ENCODE measurements at places on chromosomes 2 and 18.

GRCh38 chr2:84808279-84808678, 72.6 kb downstream of the TRABD2A start:
- DNase-seq, result no peak

DNA sequence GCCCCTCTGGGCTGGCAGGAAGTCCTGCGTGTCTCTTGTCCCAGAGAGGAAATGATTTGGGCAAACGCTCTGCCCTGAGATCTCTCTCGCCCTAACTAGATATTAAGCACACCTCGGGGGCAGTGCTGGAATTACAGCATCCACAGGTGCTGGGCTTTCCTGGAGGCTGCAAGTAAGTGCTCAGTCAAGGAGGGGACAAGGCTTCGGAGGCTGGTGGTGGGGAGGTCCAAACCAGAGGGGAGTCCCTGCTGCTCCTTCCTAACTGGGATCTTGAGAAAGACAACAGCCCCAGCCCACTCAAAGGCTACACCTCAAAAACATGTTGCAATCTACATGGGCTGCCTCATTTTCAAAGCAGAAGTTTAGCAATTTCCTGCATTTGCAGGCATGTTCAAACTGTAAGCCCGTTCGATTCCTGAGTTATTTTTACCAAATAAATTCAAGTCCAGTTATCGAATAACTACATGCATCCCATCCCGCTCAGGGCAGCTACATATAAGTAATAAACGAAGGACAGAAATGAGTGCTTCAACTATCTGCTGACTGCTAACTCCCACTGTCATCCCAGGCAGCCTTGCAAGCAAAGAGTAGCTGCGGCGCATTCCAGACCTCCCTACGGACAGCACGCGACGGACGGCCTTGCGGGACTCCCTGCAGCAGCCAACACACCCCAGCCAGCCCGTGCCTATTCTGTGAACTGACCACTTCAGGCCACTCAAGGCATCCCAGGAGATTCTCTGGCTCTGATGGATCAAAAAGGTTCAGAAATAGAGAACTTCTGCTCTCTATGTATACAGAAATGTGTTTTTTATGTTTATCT, 27.5 kb downstream of the ZNF516 start:
- peak; percentile 29 for DNase-seq

GRCh38 chr2:69469375-69469774, 32.1 kb upstream of the NFU1 start:
- no peak for DNase-seq

DNA sequence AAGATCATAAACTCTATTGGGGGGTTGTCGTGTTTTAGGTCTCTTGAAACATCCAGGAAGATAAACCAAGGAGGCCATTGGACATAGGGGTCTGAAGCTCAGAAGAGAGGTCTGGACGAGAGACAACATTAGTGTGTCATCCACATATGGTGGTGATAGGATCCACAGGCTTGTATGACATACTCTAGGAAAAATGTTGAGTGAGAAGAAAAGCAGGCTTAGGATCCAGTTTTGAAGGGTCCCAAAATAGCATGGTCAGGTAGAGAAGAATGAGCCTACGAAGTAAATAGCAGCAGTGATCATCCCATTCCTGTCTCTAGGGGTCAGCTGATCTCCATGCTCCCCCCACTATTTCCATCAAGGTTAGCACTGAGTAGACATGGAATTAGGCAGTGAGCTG, 166.8 kb downstream of the ANKRD30B start:
- no peak for DNase-seq

GRCh38 chr2:112162341-112162740, 24.2 kb downstream of the FBLN7 start:
- no peak for DNase-seq

DNA sequence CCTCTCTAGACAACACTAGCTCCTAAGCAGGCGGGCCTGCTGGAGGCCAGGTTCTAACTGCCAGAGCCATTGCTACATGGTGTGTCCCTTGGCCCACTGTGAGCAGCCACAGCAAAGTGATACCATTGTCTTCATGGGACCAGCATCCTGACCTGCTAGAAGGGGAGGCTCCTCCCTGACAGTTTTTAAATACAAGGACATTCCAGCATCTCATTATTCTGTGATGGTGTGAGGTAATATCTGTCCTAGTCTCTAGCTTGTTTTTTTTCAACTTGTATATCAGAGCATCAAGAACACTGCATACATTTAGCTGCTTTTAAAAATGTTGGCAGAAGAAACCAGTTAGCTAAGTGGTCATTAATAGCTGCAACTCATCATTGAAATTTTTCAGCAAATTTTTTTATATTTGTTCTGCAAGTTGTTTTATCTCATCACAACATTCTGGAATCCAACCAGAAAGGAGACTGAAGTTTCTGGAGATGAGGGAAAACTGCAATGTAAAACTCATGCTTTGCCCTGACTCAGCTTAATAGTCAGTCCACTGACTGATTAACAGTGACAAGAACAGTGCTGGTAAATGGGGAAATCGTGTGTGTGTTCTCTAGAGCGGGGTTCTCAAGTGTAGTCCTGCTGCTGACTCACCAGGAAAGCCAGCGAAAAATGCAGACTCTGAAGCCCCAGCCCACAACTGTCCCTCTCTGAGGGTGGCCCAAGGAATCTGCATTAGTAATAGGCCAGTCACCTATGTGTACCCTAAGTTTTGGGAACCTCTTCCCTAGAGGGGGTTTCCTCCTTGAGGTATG, 17.8 kb downstream of the MAPRE3 start:
- DNase-seq, result no peak

- DNase-seq, result no peak
Observed at GRCh38 chr2:9830685-9831410, 12.4 kb upstream of the TAF1B start.

GRCh38 chr2:205657579-205657978, 24.7 kb upstream of the NRP2 start:
- DNase-seq, result no peak

DNA sequence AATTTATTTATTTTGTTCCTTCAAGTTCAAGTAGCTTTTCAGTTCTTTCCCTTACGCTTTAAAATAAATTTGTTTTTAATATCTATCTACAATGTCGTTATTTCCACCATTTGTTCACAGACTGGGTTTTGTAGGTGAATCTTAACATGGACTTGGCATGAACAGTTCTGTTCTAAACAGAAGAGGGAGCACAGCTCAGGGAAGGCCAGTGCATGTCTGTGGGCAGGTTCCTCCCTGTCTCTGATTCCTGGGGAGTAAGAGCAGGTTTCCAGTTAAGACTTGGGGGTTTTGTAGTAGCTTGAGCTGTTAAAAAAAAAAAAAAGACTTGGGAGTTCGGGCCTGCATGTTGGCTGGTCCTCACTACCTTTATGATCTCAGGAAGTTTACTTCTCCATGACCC, 11.1 kb downstream of the TTL start:
- no peak for DNase-seq
